ENCODE measurements at places on chromosomes 6 and 20.

GRCh38 chr6:169639653-169640278 is 62.1 kb downstream of the WDR27 start:
- no peak for DNase-seq

DNA sequence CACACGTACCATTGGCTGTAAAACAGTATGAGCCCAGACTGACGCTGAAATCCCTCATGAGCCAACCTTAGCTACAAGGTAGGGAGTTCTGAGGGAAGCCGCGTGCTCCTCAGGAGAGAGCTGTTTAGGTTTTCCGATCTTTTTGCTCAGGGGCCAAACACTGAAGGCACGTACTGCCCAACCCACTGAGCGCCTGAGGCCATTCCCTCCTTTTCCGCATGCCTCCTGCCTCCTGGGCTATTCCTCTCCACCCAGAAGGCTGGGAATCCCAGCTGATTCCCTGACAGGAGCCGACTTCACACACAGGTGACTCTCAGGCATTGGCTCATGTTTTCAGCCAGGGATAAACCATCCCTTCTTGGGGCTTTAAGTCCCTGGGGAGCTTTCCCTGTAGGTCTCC is 5.4 kb upstream of the FAM83D start:
- DNase-seq, result no peak

GRCh38 chr6:52546192-52546591 is 30.7 kb downstream of the TRAM2 start:
- no peak for DNase-seq

DNA sequence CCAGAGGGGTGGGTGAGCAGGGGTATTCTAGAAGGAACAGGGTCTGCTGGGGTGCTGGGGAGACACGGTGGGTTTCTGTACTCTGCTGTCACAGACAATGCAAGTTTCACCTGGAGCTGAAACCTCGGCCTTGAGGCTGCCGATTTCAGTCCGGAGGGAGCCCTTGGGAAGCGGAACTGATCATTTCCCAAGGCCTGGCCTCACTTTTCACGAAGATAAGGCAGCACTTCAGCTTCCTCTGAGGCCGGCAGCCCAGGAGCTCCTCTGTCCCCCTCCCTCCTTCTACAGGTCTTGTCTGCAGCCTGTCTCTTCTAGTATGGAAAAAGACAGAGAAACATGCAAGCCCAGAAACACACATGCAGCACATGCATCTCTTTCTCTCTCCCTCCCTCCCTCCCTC is 242.1 kb downstream of the CDC5L start:
- no peak for DNase-seq

GRCh38 chr6:107703606-107704005 is 120.5 kb downstream of the SCML4 start:
- DNase-seq, result no peak

GRCh38 chr20:52103913-52104545 is 87.5 kb downstream of the ZFP64 start:
- DNase-seq, result no peak

- peak; percentile 44 for DNase-seq
Measured at GRCh38 chr20:45406260-45407066, 1.6 kb upstream of the DBNDD2 start.

DNA sequence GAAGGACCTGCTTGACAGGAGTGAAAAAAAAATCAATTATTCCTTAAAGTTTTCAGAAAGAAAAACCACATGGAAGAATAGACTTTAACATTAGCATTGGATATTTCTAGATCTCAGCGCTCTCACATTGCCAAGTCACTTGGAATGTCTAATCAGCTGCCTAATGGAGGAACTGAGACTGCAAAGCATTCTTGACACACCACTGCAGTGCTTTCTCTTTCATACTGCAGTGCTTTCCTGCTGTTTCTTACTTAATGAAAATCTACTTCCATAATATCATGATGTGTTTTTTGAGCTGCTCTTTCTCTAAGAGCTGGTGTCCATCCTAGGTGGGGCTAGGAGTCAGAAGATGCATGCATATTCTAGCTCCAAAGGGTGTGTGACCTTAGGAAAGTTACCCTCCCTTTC is 20.4 kb upstream of the MCM3 start:
- DNase-seq, result no peak

DNA sequence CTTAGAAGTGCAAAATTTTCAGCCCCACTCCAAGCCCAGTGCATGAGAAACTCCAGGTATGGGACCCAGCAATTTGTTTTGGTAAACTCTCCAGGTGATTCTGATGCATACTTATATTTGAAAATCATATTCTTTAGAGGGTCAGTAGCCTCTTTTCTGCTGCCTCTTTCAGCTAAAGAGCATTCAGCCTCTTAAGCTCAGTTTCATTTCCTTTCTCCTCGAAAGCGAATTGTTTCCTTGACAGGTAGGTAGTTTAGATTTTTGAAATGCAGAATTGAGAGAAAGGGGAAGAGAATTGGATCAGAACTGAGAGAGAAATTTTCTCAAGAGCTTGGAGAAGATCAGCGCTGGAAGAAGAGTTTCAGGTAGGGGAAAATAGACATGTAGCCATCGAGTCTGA is 995.8 kb upstream of the FLRT3 start:
- DNase-seq, result no peak

DNA sequence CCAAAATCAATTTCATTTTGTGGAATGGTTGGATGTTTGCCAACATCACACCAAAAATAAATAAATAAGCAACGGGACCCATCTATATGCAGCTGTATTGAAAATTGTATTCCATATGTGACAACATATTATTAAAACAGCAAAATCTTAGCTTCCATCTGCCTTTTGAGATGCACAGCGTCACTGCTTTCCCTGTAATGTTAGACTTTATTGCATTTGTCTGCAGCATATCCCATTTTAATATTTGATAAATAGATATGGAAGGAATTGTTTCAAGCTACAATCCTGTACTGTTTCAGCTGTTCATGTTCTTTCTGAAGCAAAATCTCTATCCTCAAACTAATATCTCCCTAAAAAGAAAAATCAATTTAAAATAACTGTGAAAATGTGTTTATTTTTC is 509.1 kb downstream of the PKHD1 start:
- DNase-seq, result no peak

GRCh38 chr6:29759457-29759856 is 36.2 kb downstream of the HLA-F start:
- DNase-seq, result no peak

DNA sequence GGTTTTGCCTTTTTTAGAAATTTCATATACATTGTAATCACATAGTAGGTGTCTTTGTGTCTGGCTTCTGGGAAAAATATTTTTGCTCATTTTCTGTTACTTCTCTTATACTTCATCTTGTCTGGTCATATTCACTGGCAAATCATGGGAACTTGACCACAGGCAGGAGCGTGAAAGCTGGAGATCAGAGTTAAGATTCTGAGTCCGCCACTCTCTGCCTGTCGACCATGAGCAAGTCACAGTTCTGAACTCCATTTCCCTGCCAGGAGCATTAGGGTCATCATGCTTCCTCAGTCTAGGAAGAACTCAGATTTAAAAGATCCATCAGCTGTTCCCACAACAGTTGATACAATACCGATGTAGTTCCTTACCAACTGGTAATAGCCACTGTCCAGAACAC is 12.4 kb upstream of the SCGN start:
- no peak for DNase-seq

DNA sequence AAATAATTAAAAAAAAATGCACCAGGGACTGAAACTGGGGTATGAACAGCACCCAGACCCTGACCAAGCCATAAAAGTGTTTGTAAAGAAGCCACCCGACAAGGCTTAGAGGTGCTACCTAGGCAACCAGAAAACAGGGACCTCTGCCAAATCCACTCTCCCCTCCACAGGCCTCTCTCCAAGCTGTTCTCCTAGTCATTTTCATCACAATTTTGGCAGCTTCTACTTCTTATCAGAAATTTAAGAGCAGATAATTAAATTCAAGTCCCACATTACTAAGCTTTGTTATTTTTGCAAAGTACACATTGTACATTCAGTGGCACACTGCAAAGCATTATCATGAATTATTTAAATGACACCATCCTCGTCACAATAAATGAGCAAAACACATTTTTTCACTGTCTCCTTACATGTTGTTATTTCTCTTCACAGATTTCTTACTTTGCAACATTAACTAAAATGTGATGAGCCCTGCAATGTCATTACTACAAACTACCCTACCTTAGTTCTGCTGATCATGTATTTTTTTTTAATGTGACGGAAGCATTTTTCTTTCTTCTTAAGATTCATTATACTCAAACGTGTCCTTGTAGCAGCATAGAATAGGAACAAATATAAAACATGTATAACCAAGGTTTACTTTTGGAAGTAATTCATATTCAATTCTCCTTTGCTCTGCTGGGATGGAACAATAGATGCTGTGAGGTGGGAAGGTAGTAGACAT is 38.1 kb downstream of the ECT2L start:
- DNase-seq, result peak; percentile 98

DNA sequence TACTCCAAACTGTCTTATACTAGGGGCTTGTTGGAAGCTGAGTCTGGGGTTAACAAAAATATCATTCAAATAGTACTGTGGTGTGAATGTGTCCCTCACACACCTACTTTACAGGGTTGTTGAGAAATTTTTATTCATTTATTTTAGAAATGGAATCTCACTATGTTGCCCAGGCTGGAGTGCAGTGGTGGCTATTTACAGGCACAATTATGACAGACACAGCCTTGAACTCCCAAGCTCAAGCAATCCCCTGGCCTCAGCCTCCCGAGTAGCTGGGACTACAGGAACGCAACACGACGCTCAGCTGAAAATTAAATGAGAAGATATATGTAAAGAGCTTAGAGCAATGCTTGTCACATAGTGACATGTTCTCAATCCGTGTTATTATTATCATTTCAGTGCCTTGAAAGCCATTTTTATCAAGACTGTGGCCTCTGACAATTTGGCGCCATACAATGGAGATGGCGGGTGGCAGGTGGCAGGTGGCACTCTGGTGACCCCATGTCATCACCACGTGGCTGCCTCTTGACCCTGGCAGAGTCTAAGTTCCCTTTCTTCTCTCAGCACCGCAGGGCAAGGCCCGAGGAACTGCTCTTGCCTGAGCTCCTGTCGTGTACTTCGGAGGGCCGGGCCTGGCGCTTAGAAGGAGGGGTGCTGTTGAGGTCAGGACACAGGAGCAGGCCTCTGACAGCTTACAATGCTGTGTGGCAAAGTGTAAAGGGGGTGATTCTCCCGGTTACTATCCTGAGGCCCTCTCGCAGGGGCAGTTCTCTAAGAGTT is 64.5 kb downstream of the STX11 start:
- no peak for DNase-seq

GRCh38 chr6:96522465-96523009 is 931 bp downstream of the UFL1 start:
- DNase-seq, result peak; percentile 36

DNA sequence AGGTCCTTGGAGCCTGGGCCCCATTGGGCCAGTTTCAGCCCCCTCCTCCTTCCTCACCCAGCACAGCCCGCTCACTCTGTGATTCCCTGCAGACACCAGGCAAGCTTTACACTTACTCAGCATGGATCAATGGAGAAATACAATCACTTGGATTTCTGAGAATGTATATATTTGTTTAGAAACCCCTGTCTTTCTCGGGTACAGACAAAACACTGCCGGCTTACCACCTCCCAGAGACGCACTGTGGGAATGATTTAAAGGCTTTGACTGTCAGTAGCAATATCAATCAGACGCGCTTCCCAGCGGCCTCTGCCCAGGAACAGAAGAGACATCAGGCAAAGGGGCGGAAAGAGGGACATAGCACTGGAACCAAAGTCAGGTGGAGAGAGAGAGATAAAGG is 186.5 kb downstream of the MAFB start:
- no peak for DNase-seq

- no peak for DNase-seq
Measured at GRCh38 chr6:154914288-154914687, 80.8 kb upstream of the TIAM2 start.

DNA sequence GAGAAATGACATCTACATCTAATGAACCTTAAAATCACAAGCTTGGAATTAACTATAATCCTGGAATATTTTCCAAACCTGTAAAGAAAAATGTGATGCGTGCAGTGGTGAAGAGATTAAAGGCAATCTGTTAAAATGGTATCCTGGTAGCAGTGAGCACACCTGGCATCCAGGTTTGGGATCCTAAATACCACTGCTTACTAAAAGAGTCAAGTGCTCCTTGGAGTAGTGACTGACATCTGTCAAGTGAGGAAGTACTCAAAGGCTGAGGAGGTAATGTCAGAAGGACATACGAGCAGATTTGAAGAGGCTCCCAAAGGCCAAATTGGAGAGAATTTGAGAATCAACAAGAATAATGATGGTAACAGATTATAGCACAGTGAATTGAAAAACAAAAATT is 32.8 kb downstream of the PCMT1 start:
- no peak for DNase-seq

- DNase-seq, result no peak
Measured at GRCh38 chr6:25966711-25967110, 4.1 kb downstream of the TRIM38 start.

- DNase-seq, result no peak
Measured at GRCh38 chr6:27451660-27452390, 21.1 kb downstream of the ZNF184 start.

DNA sequence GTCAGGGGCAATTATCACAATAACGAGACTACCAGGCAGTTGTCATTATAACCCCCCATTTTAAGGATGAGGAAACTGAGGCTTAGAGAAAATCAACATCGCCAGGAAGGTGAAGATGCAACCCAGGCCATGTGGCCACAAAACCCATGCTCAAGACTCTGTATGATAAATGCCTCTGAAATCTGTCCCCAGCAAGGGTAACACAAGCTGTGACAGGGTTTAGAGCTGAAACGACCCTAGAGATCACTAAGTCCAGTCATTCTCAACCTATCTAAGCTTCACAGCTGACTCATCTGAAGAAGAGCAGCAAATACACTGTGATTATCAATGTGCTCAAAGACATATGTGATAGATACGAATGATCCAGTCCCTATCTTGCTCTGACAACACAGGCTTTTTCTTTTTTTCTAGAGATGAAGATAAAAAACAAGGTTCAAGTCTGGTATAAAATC is 47.0 kb downstream of the ARHGAP18 start:
- DNase-seq, result no peak

GRCh38 chr6:122780114-122780513 is 598 bp downstream of the FABP7 start:
- no peak for DNase-seq

GRCh38 chr20:381581-382290 is 1.2 kb downstream of the TRIB3 start:
- peak; percentile 53 for DNase-seq

DNA sequence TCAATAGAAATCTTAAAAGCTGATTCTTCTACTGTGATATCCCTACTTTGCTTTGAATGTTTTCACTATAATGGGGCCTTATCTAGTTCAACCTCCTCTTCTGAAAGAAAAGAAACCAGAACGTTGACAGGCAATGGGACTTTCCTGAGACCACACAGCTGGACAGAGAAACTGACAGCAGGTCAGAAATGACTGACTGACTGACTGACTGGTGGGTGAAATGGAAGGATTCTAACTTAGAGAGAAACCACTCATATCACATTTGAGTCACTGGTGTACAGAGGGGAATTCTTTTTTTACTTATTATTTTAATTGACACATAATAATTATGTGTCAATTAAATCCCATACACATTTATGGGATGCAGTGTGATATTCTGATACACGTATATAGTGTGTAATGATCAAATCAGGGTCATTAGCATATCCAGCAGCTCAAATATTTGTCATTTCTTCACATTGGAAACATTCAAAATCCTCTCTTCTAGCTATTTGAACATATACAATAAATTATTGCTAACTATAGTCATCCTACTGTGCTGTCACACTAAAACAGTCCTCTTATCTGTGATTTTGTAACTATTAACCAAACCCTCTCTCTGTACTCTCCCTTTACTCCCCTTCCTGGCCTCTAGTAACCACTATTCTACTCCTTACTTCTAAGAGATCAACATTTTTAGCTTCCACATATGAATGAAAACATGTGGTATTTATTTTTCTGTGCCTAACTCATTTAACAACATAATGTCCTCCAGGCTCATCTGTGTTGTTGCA is 64.8 kb upstream of the NRSN1 start:
- no peak for DNase-seq

Measured in NCI-H1105 treated with DMSO at 0.1 percent for 48 hours (cell line).